ENCODE measurements at places on chromosomes 5 and 9. TPM values are rescaled to one million over a fixed set of nuclear protein-coding genes. Genes with fewer than 3 reads are reported as not detected.

The IL9 gene
- total RNA-seq, result not detected

The FOXD4L5 gene
- 0.59 TPM for total RNA-seq

The FAXDC2 gene
- total RNA-seq, result not detected

The GMCL2 gene
- not detected for total RNA-seq

The ARL15 gene
- total RNA-seq, result 11.8 TPM

GRCh38 chr5:179840766-179841165 lies 17.9 kb downstream of the MRNIP start:
- no peak for DNase-seq

DNA sequence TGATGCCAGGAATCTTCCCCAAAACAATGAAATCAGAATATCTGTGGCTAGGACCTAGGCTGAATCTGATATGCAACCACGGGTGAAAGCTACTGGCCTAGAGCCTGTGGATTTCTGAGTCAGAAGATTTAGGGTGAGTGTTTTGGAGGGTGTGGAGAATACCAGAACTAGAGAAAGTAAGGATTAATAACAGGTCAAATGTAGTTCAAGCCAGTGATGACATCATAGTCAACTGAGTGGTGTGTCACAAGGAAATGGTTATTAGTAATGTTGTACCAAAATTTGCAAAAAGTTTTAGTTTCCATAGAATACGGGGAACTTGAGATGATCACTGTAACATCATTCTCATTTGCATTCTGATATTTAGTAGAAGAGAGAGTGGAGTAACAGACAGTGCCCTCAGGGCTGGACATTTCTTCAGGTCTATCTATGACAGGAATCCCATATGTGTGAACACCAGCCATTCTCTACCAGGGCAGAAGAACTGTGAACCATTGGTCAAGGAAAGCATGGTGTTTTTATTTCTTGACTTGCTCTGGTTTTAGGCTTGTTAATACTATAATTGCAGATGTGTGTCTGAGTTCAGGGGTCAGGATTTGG lies 3.7 kb downstream of the GALNT12 start:
- no peak for DNase-seq

- DNase-seq, result no peak
These were observed 283.4 kb upstream of the PTGER4 start for GRCh38 chr5:40396317-40396716.

GRCh38 chr5:154647761-154648145 lies 107.4 kb upstream of the LARP1 start:
- no peak for DNase-seq

Measured in Calu3 (cell line).